NCI-H1436 (cell line): ENCODE measurements at places on chromosomes 12 and 14.
A peak's percentile ranks its signal among the peaks of the same experiment; 100 is the strongest.

DNA sequence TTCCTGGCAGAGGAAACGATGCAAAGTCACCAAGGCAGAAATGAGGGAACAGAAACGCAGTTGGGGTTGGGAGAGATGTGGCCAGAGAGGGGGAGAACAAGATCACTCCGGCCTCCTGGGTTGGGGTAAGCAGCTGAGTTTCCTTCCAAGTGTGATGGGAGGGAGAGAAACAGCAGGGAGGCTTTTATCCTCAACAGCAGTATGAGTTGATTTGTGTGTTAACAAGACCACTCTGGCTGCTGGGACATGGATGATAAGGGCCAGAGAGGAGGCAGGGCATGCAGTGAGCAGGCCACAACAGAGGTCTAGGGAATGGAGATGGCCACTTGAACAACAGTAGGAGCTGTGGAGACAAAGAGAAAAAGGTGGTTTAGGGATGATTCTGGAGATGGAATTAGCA, 66.8 kb downstream of the GLRX5 start:
- DNase-seq, result no peak

- DNase-seq, result no peak
These were observed 11.2 kb downstream of the FAR2 start for GRCh38 chr12:29160230-29160629.

GRCh38 chr12:62210422-62210821, 49.8 kb upstream of the USP15 start:
- DNase-seq, result no peak

- no peak for DNase-seq
These were observed 1.3 kb downstream of the AK7 start for GRCh38 chr14:96393071-96393691.

GRCh38 chr14:75350505-75351060, 72.0 kb downstream of the FOS start:
- no peak for DNase-seq

DNA sequence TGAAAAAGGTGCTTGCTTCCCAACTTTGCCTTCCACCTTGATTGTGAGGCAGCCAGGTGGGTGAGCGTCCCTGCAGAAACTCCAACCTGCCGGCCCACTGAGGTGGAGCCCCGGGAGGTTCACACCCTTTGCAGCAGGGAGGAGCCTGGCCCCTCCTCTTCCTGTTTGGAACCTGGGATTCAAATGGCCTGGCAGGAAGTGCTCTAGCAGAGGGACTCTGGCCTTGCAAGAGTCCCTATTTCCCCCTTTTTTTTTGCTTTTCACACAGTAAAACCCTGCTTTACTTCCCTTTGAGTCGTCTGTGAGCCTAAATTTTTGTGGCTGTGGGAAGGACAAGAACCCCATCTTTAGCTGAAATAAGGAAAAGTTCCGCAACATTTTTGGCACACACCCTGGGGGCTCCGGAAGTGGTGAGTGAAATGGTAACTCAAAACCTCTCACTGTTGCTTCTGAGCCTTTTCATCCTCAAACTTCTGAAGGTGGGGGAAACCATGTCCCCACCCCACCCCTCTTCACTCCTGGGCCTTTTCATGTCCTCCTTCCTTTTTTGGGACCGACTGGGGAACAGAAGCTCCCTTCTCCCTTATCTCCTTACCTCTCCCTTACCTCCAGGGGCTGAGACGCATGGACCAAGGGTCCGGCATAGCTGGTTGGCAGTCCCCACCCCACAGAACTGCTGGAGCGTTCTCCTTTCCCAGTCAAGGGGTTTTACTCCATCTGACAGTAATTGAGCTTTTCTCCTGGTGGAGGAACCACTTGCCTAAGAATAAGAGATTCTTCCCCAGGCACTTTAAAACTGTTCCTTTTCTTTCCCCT, 102.0 kb downstream of the KCNMB4 start:
- DNase-seq, result no peak

GRCh38 chr12:79515530-79515935, 175.2 kb downstream of the PAWR start:
- no peak for DNase-seq

GRCh38 chr12:46933947-46934346, 108.2 kb upstream of the SLC38A4 start:
- peak; percentile 28 for DNase-seq

- DNase-seq, result no peak
These were observed 651.6 kb upstream of the LRFN5 start for GRCh38 chr14:40955131-40955505.

DNA sequence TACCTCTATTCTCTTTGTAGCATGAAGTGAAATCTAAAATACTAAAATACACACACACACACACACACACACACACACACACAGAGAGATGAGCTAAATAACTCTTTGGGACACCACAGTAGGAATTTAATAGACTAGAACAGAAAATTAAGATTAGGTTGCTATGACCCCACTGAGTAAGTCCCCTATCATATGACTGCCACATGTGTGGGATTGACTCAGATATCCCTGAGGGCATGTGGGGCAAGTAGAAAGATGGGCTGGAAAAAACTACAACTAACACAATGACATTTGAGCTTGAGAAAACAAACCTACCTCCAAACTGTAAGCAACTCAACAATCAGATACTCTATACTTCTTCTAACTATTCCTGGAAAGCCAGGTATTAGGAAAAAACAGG, 27.0 kb downstream of the SLC25A21 start:
- DNase-seq, result no peak

GRCh38 chr14:56026506-56026905, 91.7 kb upstream of the PELI2 start:
- no peak for DNase-seq

- no peak for DNase-seq
These were observed 28.1 kb upstream of the GPATCH2L start for GRCh38 chr14:76123426-76124225.

DNA sequence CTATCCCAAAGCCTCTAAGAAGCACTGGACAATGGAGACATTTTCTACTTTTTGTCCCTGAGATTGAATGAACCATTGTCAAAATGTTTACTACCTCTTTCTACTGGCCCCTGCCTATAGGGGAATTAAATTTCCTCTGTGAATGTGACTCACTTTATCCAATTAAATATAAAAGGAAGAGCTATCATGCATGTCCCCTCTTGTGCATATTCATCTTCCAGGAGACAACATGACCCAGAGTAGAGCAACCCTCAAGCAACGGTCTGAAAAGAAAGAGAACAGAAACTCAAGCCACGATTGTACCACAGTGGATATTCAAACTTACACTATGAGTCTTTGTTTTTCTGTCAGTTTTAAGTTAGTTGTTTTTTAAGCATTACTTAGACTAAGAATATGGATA, 938.4 kb upstream of the ATXN7L3B start:
- no peak for DNase-seq

DNA sequence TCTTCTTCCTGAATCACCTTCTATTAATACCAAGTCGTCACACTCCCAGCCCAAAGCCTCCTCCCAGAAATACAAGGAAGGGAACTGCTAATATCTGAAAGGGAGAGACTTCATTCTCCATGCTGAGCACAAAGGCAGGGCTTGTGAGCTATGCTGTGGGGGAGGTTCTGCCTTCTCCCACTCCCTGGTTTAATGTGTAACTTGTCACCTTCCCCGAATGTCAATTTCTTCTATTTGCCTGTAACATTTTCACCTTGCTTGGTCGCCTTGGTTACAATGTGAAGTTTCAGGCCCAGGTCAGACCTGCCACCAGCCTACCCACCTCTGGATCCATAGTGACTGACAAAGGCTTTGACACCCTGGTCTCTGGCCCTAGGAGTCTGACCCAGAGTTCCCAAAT, 82.0 kb upstream of the ESRRB start:
- no peak for DNase-seq

- DNase-seq, result no peak
These were observed 13.6 kb upstream of the ETFBKMT start for GRCh38 chr12:31645924-31646323.

- no peak for DNase-seq
These were observed 60.9 kb upstream of the SLC6A13 start for GRCh38 chr12:323507-323906.

GRCh38 chr12:49635656-49636055, 12.3 kb downstream of the PRPF40B start:
- DNase-seq, result no peak
